Activated CD4-positive, alpha-beta T cell treated with anti-CD3 and anti-CD28 coated beads for 24 hours (primary cell): ENCODE measurements at places on chromosomes 12 and 14.

DNA sequence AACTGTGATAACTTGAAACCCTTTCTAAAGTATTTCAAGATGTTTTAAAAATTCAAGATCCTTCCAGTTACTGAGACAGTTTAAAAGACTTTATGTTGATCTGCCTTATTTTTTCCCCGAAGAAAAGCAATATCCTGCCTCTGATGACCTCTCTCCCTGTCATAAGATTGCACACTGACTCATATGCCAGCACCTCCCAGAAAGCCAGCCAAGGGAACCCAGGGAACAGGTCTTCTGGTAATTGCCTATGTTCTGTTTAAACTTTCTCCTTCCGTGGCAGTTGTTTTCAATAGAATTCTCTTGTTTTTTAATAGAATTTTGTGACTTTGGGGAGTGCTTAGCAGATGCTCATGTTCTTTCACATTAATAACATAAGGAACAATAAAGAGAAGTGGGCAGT lies 300.2 kb upstream of the PRKD1 start:
- no peak for DNase-seq

DNA sequence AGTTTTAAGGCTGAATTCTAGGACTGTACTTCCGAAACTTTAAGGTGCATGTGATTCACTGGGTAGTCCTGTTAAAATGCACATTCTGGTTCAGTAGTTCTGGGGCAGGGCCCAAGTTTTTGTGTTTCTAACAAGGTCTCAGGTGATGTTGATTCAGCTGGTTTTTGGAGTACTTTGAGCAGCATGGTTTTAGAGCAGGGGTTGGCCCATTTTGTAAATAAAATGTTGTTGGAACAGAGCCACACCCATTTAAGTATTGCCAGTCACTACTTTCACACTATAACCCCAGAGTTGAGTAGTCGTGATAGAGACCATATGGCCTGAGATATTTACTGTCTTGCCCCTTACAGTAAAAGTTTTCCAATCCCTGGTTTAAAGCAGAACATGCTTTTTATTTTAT lies 111.3 kb downstream of the SYNE2 start:
- DNase-seq = no peak

DNA sequence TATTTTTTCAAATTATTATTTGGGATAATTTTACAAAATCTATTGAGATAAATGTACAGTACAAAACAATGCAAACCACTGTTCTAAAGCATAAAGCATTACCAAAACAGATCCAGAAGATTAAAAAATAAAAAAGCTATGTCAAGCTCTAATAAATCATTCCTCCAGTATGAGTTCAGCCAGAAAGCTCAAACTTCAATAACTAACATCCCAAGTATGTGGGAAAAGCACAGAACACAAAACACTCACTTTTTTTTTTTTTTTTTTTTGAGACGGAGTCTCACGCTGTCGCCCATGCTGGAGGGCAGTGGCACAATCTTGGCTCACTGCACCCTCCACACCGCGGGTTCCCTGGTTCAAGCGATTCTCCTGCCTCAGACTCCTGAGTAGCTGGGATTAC lies 11.3 kb downstream of the SAV1 start:
- DNase-seq = no peak

GRCh38 chr14:71625891-71626701 lies 306.1 kb upstream of the RGS6 start:
- DNase-seq = no peak

- DNase-seq = no peak
Measured at GRCh38 chr12:88383405-88383804, 196.9 kb downstream of the KITLG start.
